ENCODE measurements at places on chromosomes 16 and 17.

DNA sequence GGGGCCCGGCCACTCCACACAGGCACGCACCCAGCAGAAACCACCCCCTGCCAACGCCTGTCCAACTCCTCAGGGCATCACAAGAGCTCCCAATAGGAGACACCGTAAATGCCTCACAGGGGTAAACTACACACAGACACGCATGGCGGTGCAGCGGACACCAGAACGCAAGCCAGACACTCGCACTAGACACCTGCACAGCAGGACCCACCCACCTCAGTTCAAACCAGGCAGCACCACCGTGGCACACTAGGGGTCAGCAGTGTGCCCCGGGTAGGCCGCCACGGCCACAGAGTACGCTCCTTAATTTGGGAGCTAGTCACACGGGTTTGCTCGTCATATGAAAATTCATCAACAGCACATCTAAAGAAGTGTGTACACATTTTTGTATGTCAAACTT lies 3.4 kb downstream of the SLC38A10 start:
- no peak for DNase-seq

DNA sequence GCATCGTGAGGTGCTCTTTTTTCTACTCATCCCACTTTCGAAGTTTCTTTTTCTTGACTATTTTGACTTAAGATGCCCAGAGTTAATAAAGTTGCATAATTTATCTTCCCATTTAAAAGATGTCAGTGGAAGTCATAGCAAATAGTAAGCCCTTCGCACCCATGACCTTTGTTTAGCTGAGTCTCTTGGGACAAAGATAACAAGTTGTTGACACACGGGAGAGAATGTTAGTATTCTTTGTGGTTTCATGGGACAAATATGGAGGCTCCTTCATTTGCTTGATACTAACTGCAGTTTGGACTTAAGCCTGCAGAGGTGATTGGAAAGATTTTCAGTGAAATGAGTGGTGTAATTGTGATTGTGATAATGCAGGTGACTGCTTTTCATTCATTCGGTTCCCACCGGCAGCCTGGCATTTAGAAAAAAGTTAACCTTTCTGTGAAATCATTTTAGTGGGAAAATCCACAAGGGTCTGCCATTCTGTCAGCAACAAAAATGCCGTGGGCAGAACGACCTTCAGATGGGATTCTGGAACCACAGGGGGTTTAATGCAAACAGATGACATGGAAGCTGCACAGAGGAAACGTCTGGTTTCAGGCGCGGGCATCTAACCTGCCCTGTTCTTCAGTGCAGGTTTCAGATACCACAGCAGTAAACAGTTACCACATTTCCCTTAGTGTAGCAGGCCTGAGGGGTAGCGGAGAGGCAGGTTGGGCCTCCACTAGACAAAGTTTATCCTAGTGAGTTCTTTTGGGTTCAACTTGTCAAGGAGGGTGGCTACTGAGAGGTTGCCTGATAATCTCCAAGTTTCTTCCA lies 123.0 kb downstream of the RPTOR start:
- DNase-seq = no peak

- no peak for DNase-seq
Measured at GRCh38 chr17:19672009-19672750, 23.6 kb downstream of the ALDH3A2 start.

DNA sequence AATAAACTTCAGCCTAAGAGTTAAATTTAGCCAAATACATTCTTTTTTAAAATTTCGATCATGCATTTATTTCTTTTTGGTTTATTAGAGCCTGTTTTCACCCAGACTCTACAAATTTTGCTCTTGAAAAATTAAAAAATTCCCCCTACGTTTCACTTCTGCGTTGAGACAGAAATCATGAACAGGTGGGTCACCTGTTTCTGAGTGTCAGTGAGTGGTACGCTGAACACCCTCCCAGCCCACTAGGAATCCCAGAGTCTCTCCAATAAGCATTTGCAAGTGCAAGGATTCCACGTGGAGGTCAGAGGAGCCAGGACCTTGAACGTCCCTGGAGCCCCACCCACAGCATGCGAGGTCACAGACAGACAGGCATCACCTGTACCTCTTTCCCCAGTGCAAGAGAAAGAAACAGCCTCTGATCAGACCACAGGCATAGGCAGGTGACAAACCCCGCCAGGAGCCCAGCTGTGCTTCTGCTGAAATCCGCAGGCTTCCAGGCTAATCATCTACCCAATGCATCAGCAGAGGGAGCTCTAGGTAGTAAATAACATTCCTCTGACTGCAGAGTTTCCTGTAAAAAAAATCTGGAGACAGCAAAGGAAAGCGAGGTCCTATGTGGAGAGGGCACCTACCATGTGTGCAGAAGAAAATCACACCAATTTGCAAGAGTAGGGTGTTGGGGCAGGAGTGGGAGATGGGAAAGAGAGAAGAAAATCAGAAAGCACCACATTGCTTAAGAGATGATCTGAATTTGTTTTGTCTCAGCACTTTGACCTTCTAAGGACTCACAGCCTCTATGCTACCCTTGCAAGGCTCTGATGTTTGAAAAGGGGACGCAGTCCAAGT lies 5.9 kb upstream of the XYLT1 start:
- DNase-seq = no peak

DNA sequence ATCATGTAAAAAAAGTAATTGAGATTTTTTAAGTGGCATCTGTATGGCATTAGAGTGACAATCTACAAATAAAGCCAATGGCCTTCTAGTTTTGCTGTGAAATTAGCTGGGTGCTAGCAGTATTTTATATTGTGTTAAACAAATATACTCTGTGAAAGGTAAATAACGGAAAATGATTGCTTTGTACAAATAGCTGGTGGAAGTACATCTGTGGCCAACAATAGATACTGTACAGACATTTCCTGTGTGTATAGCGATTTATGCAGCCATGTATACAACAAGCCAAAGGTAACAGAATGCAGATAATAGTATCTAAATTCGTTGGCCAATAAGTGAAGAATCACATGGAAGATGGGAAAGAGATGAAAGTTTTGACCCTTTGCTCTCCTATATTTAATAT lies 26.6 kb downstream of the IQCK start:
- DNase-seq = no peak

All from NCI-H1417 treated with DMSO at 0.1 percent for 48 hours (cell line).